ENCODE measurements at places on chromosomes 6 and 20. TPM values are rescaled to one million over a fixed set of nuclear protein-coding genes. Genes with fewer than 3 reads are reported as not detected.

- no peak for DNase-seq
- H3K27ac ChIP-seq = peak overlapping the region; percentile 88
- no peaks in the 10 kb centered on the region for H3K36me3 ChIP-seq
- no peaks in the 10 kb centered on the region for H3K27me3 ChIP-seq
- peak overlapping the region; percentile 94 for H3K4me3 ChIP-seq
Observed at GRCh38 chr20:3209946-3210317, 634 bp downstream of the ITPA start.

- H3K4me3 ChIP-seq = no peak overlapping the region
- peaks cover 25% of the 10 kb centered on the region for H3K27me3 ChIP-seq
- no peak for DNase-seq
- H3K27ac ChIP-seq = no peak overlapping the region
- no peaks in the 10 kb centered on the region for H3K4me1 ChIP-seq
- H3K36me3 ChIP-seq = peaks cover 4% of the 10 kb centered on the region
Observed at GRCh38 chr20:43900496-43900895, 14.2 kb upstream of the TOX2 start.

DNA sequence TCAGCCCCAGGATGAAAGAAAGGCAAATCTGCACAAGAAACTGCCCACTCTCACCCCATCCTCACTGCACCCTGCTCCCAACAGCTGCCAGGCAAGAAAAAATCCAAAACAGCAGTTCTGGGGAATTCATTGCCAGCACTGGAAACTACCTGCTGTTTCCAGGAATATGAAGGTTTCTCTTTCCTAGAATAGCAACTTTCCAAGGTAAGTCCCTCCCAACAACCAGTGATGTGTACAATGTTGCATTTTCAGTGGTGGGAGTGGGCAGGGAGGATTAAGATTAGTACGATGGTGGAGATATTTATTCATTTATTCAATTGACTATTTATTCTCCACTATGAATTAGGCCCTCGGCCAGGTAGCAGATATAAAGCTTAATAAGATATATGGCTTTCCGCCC is 10.2 kb upstream of the HLA-DOB start:
- peaks cover 29% of the 10 kb centered on the region for H3K36me3 ChIP-seq
- H3K27me3 ChIP-seq = no peaks in the 10 kb centered on the region
- DNase-seq = no peak
- H3K4me1 ChIP-seq = peaks cover 27% of the 10 kb centered on the region
- H3K4me3 ChIP-seq = no peak overlapping the region

DNA sequence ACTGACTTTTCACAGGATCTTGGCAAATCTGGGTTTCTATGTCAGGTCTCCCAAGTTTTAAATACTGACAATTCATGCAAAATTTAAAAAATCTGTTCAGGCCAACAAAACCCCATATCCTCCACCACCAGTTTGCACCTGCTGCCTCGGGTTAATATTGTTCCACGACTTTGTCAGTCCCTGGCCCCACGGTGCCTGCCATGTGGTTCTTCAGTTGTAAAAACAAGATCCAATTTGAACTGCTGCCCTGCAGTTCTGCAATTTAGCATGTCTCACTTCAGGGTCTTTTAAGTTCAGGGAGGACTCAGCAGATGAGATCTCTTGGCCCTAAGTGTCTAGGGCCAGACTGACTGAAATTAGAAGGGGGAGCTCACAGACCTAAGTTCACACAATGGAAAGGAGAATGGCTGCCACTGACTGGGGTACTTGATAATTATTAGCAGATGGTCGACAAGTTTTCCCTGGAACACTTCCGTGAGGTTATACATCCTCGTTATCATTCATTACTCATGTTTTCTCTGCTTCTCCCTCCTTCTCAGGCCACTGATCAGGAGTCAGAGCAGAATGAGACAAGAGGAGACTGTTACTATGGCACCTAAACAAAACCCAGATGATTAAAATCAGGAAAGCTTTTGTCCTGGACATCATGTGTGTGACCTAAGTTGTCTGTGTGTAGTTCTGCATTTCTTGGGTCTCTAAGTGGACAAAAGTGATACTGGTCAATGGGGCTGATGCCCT is 223.6 kb downstream of the KIF16B start:
- no peaks in the 10 kb centered on the region for H3K27me3 ChIP-seq
- no peak overlapping the region for H3K4me3 ChIP-seq
- H3K27ac ChIP-seq = no peak overlapping the region
- H3K36me3 ChIP-seq = no peaks in the 10 kb centered on the region
- no peaks in the 10 kb centered on the region for H3K4me1 ChIP-seq

DNA sequence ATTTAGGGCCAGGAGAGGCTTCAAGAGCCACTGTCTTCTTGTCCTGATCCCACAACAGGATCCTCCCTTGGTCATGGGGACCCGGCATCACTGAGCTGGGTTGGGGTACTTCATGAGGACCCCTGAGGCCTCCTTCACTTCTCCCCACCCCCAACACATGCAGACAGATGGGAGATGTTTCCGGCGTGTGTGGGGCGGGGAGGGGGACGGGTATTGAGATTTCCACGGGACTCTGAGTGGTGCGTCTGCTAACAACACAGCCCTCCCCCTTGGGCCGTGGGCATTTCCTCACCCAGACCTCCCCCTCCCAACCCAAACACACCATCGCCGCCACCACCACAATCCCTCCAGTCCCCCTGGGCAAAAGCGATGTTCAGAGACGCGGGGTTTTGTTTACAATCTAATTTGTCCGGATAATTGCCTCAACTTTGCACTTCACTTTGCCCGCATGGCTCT is 906 bp upstream of the FOXP4 start:
- DNase-seq = no peak
- H3K27me3 ChIP-seq = no peaks in the 10 kb centered on the region
- H3K4me3 ChIP-seq = peak overlapping the region; percentile 98
- peak overlapping the region; percentile 83 for H3K27ac ChIP-seq
- H3K36me3 ChIP-seq = peaks cover 5% of the 10 kb centered on the region

DNA sequence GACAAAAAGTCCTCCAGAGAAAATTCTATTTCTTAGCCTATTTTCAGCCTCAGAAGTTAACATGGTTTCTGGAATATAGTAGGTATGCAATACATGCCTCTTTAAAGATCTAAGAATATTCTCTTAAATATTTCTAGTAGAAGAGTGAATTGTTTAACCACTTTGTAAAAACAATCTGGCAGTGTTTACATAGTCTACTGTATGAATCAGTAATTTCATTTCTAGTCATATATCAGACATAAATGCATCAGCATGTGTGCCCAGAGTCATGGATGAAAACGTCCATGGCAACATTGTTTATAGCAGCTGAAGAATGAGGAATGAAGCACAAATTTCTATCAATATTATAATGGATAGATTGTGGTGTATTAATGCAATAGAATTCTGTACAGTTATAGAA is 124.9 kb downstream of the NKAIN2 start:
- DNase-seq = no peak
- H3K27me3 ChIP-seq = no peaks in the 10 kb centered on the region
- no peaks in the 10 kb centered on the region for H3K4me1 ChIP-seq
- no peak overlapping the region for H3K27ac ChIP-seq
- H3K36me3 ChIP-seq = no peaks in the 10 kb centered on the region

DNA sequence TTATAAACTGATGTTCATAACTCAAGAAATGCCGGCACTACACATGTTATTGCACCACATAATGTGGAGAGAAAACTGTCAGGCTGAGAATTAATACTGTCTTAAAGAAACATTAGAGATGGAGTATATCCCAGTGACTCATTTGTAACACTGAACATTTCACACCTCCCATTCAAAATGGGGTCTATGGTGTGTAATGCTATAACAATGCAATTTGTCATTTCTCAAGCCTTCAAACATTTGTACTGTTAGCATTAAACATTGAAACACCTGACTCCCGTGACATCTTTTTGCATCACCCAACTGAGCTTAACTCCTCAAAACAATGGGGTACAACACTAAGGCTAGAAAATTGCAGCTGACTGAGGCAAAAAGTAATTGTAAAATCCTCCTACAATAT is 151.7 kb downstream of the DST start:
- no peaks in the 10 kb centered on the region for H3K27me3 ChIP-seq
- H3K4me3 ChIP-seq = no peak overlapping the region
- no peaks in the 10 kb centered on the region for H3K4me1 ChIP-seq
- no peak for DNase-seq
- no peak overlapping the region for H3K27ac ChIP-seq

- peaks cover 31% of the 10 kb centered on the region for H3K27me3 ChIP-seq
- no peak overlapping the region for H3K4me3 ChIP-seq
- no peak overlapping the region for H3K27ac ChIP-seq
- H3K4me1 ChIP-seq = no peaks in the 10 kb centered on the region
Observed at GRCh38 chr6:148507774-148508173, 165.1 kb downstream of the SASH1 start.

- no peaks in the 10 kb centered on the region for H3K4me1 ChIP-seq
- no peak overlapping the region for H3K27ac ChIP-seq
- H3K4me3 ChIP-seq = no peak overlapping the region
- no peaks in the 10 kb centered on the region for H3K27me3 ChIP-seq
- DNase-seq = peak; percentile 59
Observed at GRCh38 chr20:62355878-62356588, 11.1 kb downstream of the LAMA5 start.

- H3K27ac ChIP-seq = peak overlapping the region; percentile 98
- no peak for DNase-seq
- H3K4me3 ChIP-seq = peak overlapping the region; percentile 93
- H3K4me1 ChIP-seq = peaks cover 68% of the 10 kb centered on the region
- no peaks in the 10 kb centered on the region for H3K27me3 ChIP-seq
Observed at GRCh38 chr6:36596356-36596755, 2.2 kb downstream of the SRSF3 start.

- DNase-seq = no peak
- peaks cover 2% of the 10 kb centered on the region for H3K36me3 ChIP-seq
- H3K27me3 ChIP-seq = no peaks in the 10 kb centered on the region
Observed at GRCh38 chr6:112557435-112557834, 210.3 kb downstream of the RFPL4B start.

DNA sequence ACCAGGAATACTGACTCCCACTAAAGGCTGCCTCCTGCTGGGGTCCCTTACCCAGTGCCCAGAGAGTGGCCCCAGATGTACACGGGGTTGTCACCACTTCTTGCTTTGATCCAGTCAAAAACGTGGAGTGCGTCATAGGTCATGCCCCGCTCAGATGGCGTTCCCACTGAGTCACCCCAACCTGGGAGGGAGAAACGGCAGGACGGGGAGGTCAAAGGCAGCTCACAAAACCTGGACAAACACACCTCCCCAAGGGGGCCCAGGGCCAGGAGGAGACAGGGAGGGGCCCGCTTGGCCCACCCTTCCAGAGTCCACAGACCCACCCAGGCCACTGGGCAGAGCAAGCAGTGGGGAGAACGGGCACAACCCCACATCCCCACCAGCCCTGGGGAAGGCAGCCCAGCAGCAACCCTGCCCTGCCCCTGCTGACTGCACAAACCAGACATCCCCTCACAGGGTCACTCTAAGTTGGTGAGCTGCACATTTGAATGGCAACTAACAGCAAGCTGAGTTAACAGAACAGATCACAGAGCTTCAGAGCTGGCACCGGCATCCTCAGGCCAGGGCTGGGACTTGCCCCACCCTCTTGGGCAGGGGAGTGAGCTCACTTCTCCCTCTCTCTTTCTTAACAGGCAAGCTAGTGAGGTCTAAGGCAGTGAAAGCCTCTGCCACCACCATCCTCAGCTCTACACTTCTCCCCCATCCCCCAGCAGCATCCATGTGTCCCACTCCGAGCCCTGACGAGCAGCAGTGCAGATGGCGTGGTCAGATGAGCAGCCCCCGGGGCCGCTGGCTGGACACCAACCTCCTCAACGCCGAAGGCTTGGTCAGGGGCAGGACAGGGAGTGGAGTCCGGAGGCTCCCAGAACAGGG is 61.7 kb downstream of the PYGB start:
- no peaks in the 10 kb centered on the region for H3K27me3 ChIP-seq
- no peak for DNase-seq
- peaks cover 13% of the 10 kb centered on the region for H3K4me1 ChIP-seq
- peak overlapping the region; percentile 77 for H3K27ac ChIP-seq

DNA sequence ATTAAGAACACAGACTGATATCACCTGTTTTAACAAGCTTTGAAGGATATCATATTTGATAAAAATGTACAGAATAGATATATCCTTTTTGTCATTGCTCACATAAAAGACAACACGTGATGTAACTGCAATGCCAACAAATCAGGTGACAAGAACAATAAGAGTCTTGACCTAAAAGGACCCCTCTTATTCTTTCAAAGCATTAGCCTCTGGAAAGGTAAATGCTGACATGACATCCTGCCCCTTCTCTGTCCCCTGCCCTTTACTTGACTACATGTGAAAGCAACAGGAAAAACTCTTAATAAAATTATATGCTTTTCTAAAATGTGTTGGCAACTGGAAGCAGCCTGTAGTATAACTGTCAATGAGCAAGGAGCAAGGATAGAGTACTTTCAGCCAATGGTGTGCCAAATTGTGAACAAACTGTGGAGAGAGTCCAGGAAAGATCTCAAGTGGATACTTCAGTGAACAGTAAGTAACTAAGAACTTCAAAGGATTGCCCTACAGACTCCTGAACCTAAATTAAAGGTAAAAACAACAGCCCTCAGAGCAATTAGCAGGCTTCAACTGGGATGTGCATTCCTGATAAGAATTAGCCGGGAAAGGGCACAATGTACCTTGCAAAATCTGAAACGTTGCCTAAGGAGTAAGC is 16.3 kb downstream of the PTPRK start:
- no peak overlapping the region for H3K27ac ChIP-seq
- DNase-seq = no peak
- no peaks in the 10 kb centered on the region for H3K36me3 ChIP-seq
- no peaks in the 10 kb centered on the region for H3K4me1 ChIP-seq

DNA sequence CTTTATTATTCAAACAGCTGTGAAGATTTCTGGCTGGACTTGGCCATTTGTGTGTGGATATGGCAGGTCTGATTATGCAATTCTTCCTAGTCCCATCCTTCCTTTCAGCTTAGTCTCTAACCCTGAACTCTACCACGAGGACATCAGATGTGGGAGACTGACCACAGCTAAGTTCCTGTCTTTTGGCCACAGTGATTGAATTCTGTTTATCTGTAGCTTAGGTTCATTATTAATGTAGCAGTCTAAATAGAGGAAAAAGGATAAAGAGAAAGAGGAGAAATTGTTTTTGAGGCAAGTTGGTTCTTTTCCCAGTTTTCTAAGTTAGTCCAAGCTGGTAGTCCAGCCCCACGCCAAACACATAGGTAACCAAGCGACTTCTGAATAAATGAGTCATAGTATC is 598.9 kb downstream of the RFPL4B start:
- no peaks in the 10 kb centered on the region for H3K4me1 ChIP-seq
- no peak overlapping the region for H3K27ac ChIP-seq

- H3K36me3 ChIP-seq = no peaks in the 10 kb centered on the region
- H3K27me3 ChIP-seq = peaks cover 26% of the 10 kb centered on the region
- no peak for DNase-seq
- no peaks in the 10 kb centered on the region for H3K4me1 ChIP-seq
Observed at GRCh38 chr6:108080010-108080780, 5.7 kb upstream of the OSTM1 start.

DNA sequence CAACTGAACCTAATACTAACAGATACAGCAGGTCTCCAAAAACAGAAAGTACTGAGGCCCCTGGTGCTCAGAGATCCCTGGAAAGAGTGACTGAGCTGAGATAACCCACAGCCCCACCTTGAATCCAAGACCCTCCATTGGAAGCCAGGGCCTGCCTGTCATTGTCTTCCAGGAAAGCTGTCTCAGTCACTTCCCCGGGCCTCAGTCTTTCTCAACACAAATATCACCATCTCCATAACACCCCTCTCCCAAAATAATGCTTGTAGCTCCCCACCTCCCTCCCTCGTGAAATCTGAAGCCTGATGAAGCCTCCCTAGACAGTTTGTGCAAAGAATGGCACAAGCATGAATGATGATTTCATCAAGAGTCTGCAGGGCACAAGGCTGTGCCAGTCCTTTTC is 138.2 kb upstream of the LRFN2 start:
- H3K4me1 ChIP-seq = no peaks in the 10 kb centered on the region
- no peaks in the 10 kb centered on the region for H3K36me3 ChIP-seq
- no peak overlapping the region for H3K27ac ChIP-seq
- no peak overlapping the region for H3K4me3 ChIP-seq

FAM162B gene
- total RNA-seq = not detected

C20orf204 gene
- 2.4 TPM for total RNA-seq

PTPRA gene
- total RNA-seq = 76.0 TPM

AIF1 gene
- total RNA-seq = 9.3 TPM

BTN3A1 gene
- 80.6 TPM for total RNA-seq

CALHM5 gene
- not detected for total RNA-seq

MYMX gene
- total RNA-seq = not detected

All from natural killer cell treated with Interleukin-12 subunit alpha and Interleukin-12 subunit beta and Interleukin-15 and Interleukin-18, amount 100 ng/mL, for 72 hours (primary cell).